Left renal pelvis (tissue), 4 donors: ENCODE measurements at places on chromosomes 1 and 21.
A peak's percentile ranks its signal among the peaks of the same experiment; 100 is the strongest.

- no peak for DNase-seq
Measured at GRCh38 chr21:27329255-27329851, 362.5 kb upstream of the ADAMTS5 start.

DNA sequence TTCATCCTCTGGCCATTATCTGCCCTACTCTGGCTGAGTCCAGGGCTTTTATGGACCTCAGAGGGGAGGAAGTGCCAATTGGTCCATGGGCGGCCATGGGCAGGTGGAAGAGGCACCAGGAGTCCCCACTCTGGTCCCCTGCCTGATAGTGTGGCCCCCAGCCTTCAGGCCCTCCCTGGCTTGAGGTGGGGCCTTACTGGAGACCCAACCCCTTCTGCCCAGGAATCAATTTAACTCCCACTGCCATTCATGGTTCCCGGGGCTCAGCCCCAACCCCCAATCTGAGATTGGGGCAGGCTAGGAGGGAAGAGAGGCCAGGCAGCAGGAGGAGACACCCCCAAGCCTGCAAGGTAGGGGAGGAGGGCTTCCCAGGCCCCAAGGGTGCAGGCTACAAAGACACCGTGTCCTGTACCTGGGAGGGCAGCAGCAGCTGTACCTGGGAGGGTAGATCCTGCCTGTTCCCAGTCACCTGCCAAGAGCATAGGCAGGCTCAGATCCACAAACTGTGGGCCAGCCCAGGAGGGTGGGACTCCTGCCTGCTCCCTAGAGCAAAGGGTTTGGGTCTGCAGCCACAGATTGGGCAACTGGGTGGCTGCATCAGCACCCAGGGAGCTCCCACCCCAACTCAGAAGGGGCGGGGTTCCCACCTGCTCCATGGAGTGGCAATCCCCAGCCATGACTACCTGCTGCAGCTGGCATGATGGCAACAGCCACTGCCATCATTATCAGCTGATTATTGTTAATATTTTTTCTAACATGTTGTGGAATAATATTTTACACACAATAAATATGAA lies 1044.1 kb upstream of the B3GALT2 start:
- no peak for DNase-seq

DNA sequence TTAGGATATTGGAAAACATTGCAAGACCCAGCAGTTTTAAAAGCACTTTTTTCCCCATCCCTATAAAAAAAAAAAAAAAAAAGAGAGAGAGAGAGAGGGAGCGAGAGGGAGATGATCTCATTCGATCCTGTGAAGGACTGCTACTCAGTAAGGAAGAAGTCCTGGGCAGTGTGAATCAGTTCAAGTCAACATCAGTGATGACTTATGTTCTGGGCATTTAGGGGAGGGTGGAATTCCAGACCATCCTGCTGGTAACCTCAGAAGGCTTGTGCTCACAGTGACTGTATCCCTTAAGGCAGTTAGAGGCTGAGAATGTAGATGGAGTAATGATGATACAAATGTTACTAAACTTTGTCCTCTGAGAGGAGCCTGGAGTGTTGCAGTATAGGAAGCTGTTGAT lies 151.4 kb downstream of the TGFB2 start:
- no peak for DNase-seq

- DNase-seq: peak; percentile 16
Measured at GRCh38 chr1:194295685-194296084, 1109.3 kb upstream of the B3GALT2 start.

- DNase-seq: no peak
Measured at GRCh38 chr1:203099805-203100515, 14.1 kb upstream of the MYOG start.

DNA sequence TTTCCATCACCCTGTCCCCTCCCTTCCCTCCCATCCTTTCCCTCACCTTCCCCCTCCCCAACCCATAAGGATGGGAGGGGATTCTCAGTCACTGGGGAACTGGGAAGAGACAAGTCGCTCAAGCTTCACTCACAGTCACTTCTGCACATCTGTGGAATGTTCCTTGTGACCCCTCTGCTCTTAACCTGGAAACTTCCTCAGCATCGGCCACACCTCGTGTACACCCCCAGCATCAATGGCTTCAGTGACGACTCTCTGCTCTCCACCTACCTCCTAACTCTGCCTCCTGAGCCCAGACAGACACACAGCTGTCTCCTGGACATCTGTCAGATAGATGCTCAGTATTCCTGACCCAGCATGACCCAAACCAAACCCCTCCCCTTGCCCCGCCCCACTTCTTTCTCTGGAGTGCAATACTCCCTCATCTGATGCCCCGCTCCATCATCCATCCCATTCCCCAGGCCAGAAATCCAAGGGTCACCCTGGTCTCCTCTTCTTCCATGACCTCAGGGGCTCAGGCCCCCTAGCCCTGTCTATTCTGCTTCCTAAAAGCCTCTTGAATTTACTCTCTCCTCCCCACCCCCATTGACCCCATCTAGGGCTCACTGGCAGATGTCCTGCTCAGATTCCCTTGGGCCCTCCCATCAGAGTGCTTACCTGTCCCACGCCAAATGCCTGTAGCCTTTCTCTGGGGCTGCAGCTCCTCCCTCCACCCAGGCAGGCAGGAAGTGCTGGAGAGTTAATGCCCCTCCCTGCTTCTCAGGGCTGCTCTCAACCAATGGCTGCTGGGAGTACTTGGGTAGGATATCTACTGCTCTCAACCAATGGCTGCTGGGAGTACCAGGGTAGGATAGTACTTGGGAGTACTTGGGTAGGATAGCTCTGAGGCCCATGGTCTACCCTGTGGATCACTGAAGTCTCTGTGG lies 83.1 kb upstream of the CSF3R start:
- DNase-seq: no peak

GRCh38 chr1:109986054-109986444 lies 1.5 kb downstream of the AHCYL1 start:
- no peak for DNase-seq

GRCh38 chr1:64038965-64039364 lies 164.5 kb upstream of the UBE2U start:
- DNase-seq: no peak

- no peak for DNase-seq
Measured at GRCh38 chr1:157399343-157399983, 152.9 kb downstream of the FCRL5 start.

GRCh38 chr1:6822530-6823359 lies 37.5 kb downstream of the CAMTA1 start:
- DNase-seq: no peak

DNA sequence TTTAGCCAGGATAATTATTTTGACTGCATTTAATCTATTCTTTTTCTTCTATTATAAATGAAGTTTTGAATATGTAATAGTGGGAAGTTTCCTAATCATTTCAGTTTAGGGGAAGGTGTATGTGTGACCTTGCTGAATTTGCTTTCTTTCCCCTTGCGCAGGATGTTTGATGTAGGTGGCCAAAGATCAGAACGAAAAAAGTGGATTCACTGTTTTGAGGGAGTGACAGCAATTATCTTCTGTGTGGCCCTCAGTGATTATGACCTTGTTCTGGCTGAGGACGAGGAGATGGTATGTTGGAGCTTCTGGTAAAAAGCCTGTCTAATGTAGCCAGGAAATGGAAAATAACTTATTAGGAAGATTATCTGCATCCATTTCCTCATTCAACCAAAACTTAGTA lies 33.4 kb downstream of the GNAT2 start:
- no peak for DNase-seq

DNA sequence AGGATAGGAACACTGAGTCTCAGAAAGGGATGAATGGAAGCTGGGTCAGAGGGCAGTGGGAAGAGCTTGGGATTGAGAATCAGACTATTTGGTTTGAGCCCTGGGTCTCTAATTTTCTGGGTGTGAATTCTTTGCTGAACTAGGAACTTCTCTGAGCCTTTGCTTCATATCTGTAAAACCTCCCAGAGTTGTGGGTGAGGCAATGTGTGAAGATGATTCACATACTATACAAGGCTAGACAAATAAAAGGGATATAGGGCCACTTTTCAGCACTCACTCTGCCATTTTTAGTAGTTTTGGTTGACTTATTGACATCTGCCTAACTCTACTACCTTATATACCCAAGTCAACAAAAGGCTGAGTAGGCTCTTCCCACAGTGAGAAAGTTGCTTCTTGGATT lies 77.7 kb upstream of the JUN start:
- DNase-seq: no peak

GRCh38 chr1:227156520-227156919 lies 161.8 kb downstream of the CDC42BPA start:
- no peak for DNase-seq

GRCh38 chr1:33371334-33371733 lies 50.4 kb upstream of the A3GALT2 start:
- DNase-seq: no peak

DNA sequence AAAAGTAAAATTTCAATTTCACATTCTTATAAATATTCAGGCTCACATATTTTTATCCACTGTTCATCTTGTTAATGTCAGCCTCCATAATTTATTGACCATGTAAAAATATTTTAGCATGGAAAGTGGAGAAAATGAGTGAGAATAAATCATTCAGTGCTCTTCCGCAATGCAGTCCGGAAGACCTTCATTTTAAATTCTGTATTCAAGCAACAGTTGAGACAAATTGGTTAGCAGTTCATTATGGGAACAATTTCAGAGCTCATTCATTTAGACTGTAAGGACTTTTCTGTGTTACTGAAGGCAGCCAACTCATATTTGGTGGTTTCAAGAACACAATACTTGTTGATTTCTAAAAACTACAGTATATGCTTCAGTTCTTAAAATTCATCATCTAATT lies 97.8 kb downstream of the TYW3 start:
- no peak for DNase-seq

GRCh38 chr1:14296795-14297194 lies 301.7 kb upstream of the KAZN start:
- no peak for DNase-seq
